ENCODE measurements at places on chromosomes 5 and 9.

DNA sequence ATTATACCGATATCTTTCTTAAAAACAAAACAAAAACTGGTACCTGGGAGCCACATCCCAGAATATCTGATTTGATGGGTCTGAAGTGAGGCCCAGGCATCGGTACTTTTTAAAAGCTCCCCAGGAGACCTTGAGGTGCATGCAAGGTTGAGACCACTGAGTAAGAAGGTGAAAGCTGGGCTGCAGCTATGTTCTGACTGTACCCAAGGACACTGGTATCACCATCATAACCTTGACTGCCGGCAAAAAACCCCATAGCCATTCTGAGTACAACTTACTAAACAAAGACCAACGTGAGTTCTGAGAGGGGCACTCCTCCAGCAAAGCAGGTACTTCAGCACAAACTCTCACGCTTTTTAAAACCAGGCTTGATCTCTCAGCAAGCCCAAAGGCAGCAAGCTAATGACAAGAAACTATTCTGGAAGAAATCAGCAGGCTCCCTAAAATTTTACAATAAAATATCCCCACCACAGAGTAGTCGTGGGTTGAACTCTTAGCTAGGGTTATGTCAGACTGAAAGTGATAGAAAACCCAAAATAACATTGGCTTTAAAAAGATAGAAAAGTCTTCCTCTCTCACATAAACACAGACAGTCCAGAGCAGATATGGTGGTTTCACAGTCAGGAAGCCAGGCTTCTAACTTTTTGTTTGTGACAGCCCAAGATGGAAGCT lies 263.9 kb downstream of the SAXO1 start:
- DNase-seq: no peak

- no peak for DNase-seq
These were observed 416.8 kb downstream of the TMEM38B start for GRCh38 chr9:106111039-106111730.

DNA sequence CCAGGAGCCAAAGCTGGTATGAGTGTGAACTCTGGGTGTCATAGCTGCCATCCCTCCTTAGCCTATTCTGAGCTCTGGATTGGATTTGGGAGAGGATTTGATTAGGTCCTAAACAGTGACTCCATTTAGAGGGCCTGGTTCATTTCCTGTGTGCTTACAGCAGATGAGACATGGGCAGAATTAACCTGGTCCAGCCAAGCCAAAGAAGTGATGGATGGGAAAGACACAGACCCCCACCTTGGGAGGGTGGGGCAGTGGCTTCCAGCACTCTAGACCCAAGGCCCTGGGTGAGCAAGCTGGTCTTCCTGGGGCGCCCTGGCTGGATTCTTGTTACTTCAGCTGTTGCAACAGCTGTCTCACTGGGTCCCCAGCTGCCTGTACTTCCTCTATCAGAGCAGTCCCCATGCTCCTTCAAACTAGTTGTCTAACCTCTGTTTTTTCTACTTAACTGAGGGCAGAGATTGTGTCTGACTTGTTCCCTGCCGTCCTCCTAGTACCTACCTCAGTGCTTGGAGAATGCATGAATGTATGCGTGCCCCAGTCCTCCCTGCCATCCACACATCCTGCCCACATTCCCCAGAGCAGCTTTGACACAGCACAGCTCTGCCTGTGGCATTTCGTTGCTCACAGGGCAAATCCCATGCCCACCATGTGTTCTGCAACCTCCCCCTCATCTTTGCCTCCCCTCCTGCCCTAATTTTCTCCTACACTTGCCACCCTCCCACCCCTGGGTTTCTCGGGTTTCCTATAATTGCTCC lies 115.9 kb downstream of the RGS3 start:
- no peak for DNase-seq

DNA sequence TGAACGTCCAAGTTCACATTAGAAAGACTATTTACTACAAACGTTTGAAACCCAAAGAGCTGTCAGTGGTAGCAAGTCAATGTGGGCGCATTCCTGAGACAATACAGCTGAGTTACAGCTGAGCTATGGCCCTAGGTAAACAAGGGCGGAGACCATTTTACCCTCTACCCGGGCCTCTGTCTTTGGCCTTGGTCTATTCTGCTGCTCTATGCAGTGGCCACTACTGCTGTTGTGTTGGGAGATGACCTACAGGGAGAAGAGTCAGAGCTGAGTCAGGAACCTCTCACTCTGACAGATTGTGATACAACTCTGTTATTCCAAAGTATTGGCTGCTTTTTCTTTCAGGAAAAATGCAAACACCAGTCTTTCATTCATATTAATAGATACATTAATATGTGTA lies 700.6 kb downstream of the SEMA5A start:
- DNase-seq: no peak

DNA sequence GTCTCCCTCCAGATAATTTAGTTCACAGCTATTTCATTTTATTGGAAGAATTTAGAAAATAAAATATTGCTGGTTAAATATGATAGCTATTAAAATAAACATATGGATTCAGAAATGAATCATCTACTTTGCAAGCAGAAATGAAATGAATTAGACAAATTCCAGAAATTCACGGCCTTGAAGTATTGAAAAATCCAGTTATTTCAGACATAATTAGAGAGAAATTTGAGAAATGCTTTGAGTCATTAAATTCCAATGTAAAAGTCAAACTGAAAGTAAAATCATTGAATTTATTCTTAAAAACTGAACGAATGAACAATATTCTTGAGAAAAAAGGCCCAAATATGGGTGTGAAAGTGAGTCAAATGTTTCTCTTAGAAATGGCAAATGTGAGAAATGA lies 632.6 kb upstream of the EDIL3 start:
- DNase-seq: no peak

GRCh38 chr5:1930501-1930879 lies 47.8 kb upstream of the IRX4 start:
- no peak for DNase-seq

GRCh38 chr9:92971776-92972175 lies 24.5 kb downstream of the FGD3 start:
- no peak for DNase-seq

DNA sequence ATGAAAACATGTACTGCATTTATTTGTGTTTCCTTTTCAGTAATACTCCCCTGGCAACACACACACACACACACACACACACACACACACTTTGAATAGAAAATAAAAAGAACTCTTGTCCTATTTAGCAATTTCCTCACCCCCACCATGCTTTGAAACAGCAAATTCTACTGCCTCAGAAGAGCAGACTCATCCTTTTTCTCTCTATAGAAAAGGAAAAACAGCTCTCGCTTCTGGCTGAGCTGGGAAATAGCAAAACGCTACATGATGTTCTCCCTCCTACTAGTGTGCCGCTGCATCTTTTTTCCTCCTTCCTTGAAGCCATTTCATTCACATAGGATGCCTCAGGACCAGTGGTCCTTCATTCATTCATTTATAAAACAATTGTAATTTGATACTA lies 453.6 kb downstream of the CSNK1G3 start:
- no peak for DNase-seq

DNA sequence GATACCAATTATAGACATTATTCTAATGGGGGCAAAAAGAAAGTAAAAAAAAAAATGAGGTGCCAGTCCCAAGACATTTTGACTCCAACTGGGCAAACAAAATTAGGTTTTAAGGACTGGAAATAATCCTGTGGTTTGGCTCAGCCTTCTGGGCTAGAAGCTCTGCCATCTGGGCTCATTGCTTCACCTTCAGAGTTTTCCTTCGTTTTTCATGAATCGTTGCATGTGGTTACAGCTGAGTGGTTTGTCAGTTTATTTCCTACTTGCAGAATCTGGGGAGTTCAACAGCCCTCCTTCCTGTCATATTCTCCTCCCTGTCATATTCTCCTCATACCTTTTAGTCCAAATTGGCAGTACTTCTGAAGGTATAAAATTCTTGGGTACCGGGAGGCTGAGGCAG lies 12.0 kb downstream of the UGT3A2 start:
- DNase-seq: no peak

- DNase-seq: no peak
These were observed 312.2 kb downstream of the ARRDC3 start for GRCh38 chr5:91070761-91071550.

GRCh38 chr9:136496181-136496580 lies 13.3 kb upstream of the SEC16A start:
- no peak for DNase-seq

- no peak for DNase-seq
These were observed 1007.0 kb downstream of the NR2F1-AS1 start for GRCh38 chr5:92574023-92574422.

- no peak for DNase-seq
These were observed 57.0 kb downstream of the CFAP90 start for GRCh38 chr5:7793895-7794294.

- DNase-seq: peak; percentile 46
These were observed 4.6 kb downstream of the DCANP1 start for GRCh38 chr5:135442431-135443160.

GRCh38 chr5:171839112-171839511 lies 53.5 kb downstream of the SMIM23 start:
- no peak for DNase-seq

DNA sequence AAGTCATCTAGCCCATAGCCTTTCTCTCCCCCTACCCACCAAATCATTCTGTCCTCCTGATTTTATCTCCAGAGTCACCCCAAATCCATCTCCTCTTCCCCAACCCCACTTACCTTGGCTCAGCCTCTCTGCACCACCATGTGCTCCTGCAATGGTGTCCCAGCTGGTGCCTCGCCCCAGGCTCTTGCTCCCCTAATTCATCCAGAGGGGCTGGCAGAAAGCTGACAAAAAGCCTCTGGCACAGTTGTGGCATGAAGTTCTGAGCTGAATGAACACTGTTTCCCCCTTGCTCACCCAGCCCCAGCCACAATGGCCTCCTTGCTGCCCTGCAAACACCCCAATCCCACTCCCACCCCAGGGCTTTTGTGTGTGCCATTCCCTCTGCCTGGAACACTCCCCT lies 10.2 kb downstream of the RETREG1 start:
- no peak for DNase-seq

- no peak for DNase-seq
These were observed 89.1 kb upstream of the PPP2R2B start for GRCh38 chr5:146967646-146968045.

DNA sequence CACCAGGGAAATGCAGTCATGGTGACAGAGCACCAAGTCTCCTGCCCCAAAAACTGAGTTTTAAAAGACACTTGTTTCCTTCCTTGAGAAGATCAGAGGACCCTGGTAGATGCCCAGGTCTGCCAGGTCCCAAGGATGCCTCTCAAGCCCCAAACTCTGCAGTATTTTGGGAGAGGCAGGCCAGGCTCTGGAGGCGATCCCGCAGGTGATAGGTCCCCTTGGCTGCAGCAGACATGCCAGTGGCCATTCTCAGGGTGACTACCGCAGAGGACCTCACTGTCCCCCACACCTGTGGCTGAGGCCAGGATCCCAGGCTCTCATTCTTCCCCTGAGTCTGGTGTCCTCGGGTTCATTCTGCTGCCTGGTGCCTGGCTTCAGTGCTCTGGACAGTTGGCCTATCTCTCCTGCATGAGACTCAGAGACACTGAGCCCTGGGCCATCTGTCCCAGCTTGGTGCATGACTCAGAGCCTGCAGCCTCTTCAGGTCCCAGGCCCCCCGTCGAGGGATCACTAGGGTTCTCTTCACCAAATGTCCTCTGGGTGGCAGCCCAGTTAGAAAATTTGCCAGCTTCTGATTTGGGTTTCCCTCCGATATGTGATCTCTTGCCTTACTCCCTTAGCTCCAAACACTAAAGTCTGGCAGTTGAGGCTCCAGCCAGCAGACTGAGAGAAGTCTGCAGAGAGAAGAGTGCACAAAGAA lies 59.7 kb upstream of the GARNL3 start:
- no peak for DNase-seq

DNA sequence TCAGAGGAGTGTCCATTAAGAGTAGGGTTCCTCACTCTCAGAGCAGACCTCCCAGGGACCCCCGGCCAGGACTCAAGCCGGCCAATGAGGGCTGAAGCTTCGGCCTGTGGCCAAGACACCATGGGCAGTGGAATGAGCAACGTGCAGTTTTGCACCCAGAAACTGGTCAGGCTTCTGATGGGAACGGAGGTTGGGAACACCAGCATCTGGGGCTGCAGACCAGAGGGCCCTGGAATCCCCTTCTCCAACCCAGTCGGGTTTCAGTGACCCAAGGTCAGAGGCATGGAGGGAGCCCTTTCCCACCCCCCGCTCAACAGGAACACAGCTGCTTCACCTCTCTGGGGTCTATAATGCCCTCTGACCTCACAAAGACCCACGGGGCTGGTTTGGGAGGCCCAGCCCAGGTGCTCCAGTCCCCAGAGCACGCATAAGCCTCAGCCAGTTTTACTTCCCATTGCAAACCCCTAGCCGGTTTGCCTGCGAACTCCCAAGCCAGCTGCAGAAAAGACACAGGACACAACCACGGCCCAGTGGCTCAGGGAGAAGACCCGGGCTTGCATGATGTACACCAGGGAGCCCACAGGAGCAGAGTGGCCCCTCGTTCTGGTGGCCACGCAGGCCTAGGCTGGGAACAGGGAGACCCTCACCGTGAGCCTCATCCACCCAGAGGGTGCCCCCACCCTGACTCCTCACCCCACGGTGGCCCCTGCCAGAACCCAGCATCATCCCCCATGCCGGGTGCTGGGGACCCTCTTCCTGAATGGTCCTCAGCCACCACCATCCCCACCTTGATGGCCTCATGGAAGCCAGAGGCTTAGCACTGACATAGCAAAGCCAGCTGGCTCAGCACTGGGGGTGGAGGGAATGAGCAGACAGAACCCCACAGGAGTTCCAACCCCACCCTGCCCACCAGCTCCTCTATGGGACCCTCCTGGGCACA lies 30.6 kb downstream of the VAV2 start:
- no peak for DNase-seq

DNA sequence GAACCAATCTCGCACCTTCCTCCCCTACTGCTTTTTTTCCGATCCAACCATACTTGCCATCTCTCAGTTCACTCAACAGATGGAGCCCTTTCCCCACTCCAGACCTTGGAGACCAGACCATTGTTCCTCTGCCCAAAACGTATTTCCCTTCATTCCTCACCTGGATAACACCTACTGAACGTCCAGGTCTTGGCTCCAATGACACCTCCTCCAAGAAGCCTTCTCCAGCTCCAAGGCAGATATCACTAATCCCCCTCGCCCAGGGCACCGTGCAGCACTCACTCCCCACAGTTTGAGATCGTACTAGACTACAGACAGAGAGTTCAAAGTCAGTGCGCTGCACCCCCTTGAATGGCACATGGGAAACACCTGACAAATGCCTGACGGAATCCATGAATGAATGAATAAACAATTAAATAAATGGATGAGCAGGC lies 47.1 kb upstream of the AKNA start:
- DNase-seq: no peak

DNA sequence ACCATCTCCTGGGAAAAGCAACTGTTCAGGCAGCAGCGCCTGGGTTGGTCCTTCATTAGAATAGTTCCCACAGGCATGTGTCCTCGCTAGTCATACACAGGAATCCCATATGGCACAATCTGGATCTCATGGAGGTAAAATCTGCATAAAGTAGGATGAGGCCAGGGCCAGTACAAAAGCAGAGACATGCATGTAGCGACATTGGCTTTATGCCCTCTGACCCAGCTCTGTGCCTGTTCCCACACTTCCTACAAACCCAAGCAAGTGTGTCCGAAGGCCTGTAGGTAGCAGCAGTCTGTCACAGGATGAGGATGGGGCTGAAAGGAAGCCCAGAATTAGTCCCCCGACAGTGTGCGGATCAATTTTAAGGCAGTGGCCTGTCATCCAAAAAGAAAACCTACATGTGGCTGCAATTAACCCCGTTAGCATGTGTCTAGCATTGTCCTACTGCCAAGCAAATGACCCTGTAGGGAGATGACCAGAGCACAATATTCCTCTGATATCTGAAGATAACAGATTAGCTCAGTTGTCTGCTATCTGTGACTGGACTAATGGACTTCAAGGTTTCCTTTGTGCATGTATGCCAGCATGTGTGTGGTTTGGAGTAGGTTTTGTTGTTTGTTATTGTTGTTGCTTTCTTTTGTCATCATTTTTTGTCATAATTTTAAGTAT lies 178.8 kb downstream of the TMEM161B start:
- no peak for DNase-seq

GRCh38 chr5:31990081-31990650 lies 184.0 kb downstream of the GOLPH3 start:
- no peak for DNase-seq
